NCI-H748 treated with DMSO at 0.1 percent for 48 hours (cell line): ENCODE measurements at places on chromosomes 7 and 10.

DNA sequence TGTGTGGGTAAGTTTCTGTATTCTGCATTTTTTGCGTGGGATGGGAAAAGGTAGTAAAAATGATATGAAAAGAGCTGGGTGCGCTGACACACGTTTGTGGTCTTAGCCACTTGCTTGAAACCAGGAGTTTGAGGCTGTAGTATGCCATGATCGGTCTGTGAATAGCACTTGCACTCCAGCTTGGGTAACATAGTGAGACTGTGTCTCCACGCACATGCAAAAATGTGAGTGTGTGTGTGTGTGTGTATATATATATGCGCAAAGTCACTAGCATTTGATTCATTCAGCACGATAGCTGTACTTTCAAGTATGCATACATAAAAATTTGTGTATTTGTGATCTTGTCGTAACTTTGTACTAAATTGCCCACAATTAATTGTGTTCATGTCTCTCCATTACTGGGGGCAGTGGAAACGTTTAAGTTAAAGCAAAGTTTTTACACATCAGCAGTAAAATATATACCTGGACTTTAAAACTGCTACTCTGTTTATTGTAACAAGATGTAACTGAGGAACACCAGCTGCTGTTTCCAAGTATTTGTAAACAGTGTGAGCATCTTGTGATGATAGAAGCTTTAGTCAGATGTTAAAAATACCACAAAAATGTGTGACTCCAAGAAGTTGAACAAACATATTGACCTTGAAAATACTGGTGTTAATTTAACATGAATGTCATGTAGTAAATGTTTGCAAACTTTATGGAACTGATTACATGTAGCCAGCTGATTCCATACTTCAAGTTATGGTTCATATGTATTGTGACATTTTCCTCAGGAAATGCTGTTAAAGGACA is 1.6 kb downstream of the ZRANB1 start:
- no peak for DNase-seq

DNA sequence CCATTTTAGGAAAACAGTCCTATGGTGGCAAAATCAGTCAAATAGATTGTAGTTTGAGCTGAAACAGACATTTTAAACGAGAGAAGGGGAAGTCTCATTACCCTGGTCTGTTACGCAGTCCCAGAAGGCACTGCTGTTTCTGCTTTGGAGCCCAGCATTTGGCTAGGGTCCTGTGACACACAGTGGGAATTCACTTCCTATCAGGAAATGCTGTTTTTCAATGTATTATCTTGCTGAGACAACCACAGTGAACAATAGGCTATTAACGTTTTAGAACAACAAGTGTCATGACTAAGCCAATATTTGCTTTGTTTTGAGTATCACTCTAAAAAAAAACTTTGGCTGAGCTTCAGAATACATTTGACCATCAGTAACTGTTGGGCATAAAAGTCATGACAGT is 74.1 kb downstream of the ADD3 start:
- DNase-seq: peak; percentile 40

DNA sequence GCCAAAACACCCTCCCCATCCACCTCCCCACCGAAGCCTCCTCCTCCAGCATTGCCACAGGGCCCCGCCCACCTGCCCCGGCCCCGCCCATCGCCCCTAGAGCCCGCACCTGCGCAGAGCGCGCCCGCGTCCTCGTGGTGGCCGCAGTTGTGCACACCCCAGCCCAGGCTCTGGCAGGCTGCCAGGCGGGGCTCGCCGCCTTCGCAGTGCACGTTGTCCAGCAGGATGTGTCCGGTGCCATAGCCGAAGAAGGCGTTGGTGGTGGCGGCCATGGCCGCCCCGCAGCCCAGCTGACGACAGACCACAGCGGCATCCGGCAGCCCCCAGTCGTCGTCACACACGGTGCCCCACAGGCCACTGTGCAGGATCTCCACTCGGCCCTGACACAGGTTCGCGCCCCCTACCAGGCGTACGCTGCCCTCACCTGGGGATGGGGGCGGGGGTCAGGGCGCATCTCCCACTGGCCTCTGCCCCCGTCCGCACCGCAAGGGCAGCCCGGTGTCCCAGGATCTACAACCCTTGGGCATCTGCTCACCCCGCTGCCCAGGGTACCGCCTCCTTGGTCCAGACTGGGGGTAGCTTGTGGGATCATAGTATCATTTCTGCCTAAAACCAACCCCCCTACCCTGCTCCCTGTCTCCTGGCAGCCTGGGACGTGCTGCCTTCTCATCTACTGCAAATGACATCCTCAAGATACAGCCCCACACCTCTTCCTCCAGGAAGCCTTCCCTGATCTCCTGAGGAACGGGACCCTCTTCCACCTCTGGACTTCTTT is 11.9 kb downstream of the SSC4D start:
- DNase-seq: peak; percentile 52

DNA sequence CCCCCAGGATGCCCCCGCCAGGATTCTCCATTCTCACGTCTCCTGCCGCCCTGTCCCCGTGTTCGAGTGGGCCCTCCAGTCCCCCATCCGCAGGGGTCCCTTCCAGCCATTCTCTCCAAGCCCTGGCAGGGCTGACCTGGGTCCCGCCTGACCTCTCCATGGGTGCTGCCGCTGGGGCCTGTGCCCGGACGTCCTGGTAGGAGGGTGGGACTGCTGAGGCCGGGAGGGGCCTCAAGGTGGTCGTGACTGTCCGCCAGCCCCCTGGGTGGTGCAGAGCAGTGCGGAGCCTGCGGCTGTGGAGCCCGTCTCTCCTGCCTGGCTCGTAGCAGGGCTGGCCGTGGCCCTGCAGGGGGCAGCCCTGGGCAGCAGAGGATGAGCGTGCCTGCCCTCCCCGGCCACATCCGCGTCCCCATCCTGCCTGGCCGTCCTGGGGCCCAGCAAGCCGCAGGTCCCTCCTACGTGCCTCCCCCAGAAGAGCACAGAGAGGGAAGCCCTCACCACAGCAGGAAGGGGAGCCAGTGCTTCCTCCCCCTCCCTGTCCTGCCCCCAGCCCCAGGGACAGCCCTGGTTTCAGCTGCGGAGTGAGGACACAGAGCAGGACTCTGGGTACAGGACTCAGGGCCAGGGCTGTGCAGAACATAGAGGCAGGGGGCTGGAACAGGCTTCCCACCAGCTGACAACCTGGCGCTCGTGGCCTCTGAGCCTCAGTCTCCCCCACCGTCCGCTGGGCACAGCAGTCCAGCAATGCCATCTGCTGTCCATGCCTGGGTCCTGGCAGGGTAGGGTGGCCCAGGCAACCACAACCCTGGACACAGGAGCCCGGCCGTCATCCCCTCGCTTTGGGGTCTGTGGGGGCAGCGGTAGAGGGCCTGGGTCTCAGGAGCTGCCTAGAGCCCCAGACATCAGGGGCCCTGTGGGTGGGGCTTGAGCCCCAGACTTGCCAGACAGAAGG is 1.5 kb upstream of the GRIFIN start:
- no peak for DNase-seq

DNA sequence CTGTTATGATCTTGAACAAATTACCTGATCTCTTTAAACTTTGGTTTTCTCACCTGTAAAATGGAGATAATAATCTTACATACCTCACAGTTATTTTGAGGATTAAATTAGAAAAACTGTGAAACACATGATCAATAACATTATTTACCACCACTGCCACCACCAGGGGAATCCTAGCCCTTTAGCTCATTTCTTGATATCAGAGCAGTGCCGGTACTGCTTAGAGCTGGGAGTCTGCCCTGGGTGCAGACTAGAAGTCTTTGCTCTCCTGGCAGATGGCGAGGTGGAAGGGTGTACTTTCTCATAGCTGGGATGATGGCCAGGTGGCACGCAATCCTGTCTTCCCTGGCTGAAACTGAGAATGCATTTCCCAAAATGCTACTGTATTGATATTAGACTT is 12.7 kb upstream of the EFCAB10 start:
- DNase-seq: no peak

- no peak for DNase-seq
Measured at GRCh38 chr7:116213361-116214130, 3.2 kb downstream of the TES start.

DNA sequence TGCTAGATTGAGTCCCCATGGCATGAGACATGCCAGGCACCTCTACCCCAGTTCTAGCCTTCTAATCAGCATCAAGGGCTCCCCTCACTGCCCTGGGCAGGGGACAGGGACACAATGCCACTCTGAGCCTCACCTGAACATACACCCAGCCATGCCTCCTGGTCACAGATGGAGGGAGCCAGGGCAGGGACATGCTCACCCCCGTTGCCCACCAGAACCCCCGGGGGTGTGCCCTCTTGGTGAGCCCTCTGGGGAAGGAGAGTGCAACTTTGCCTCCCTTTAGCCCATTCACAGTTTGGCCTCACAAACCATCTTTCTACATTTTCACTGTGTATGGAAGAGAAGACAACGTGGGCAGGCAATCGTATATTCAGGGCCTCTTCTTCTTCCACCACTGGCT is 167.2 kb downstream of the LCOR start:
- no peak for DNase-seq
